ENCODE measurements at places on chromosomes 7 and 10. TPM values are rescaled to one million over a fixed set of nuclear protein-coding genes. Genes with fewer than 3 reads are reported as not detected.

The NUPR2 gene
- not detected for total RNA-seq

The STOX1 gene
- total RNA-seq: 5.8 TPM

The MACROH2A2 gene
- total RNA-seq: 3.0 TPM

The STAG3 gene
- total RNA-seq: 1.7 TPM

DNA sequence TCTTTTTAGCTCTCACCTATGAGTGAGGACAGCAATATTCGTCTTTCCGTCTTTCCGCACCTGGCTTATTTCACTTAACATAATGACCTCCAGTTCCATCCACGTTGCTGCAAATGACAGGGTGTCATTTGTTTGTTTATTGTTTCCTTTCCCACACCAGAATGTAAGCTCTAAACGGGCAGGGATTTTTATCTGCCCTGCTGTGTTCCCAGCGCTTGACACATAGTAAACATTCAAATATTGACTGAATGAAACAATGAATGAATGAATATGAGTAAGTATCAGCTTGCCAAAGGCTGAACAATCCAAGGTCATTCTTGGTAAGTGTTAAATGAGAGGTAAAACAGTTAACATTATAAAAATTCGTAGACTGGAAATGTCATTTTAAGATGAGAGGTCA lies 12.8 kb downstream of the SH3PXD2A start:
- no peak for DNase-seq

- DNase-seq: no peak
Measured at GRCh38 chr7:33536398-33537103, 368.8 kb upstream of the BMPER start.

DNA sequence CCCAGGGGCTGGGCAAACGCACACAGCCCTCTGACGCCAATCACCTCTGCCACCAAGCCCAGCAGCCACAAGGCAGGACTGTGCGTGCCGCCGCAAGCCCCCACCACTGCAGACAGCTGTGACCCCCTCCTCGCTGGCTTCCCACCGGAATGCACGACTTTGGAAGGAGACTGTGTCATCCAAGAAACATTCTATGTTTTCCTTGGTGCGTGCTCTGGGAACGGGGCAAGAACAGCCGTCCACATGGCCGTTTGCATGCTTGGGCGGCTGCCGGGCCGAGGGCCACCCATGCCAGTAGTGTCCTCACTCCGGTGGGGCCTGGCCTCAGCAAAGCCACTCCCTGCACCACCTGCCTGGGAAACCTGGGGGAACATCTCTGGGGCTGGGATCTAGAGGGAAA lies 17.6 kb upstream of the ELN start:
- DNase-seq: no peak

- no peak for DNase-seq
Measured at GRCh38 chr7:2230882-2231281, 1.9 kb downstream of the MAD1L1 start.

- no peak for DNase-seq
Measured at GRCh38 chr7:70734411-70734810, 397.5 kb upstream of the GALNT17 start.
